ENCODE measurements at places on chromosomes 4 and X.
A peak's percentile ranks its signal among the peaks of the same experiment; 100 is the strongest.

- DNase-seq: no peak
Measured at GRCh38 chr4:135065366-135065765, 863.8 kb upstream of the PABPC4L start.

DNA sequence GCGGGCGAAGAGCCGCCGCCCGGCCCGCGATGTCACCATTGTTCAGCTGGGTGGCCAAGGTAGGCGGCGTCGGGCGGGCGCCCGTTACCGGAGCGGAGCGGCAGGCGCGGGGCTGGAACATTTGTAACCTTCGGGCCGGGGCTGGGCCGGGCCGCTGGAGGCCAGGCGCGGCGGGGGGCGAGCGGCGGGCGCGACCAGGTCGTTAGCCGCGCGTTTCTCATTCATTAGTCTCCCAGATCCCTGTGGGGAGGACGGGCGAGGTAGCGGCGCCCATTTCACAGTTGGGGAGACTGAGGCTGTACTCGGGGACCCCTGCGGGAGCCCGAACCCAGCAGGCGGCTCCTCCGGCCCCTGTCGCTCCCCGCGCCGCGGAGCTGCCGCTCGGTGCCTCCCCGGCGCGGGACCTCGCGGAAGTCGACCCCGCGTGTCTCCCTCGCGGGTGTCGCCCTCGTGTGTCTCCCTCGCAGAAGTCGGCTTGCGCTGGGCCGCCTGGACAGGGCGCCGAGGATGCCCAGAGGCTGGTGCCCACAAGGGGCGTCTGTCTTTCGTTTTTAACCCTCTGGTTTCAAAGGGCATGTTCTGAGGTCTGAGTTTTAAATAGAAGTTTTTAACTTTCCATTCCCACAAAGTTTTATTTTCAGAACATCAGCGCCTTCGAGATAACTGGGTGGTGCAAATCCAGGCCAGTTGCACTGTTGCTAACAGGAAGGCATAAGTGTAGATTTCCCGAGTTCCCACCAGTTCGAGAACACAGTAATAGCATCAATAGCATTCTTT, 17.5 kb downstream of the PTTG2 start:
- DNase-seq: peak; percentile 67

DNA sequence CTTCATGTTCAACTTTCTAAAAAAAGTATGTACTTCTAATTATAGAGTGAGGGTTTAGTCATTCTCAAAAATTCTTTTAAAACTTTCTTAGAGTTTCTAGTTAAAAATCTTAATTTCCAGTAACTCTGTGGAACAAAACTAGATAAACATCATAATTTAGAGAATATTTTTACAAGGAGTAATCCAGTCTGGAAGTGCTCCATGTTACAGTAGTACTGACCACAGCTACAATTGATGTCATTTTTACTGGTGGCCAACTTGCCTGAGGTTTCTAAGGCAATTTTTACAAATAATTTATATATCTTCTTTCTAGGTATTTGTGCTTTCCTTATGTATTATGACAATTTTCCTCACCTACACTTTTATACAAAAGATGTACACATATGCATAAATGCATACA, 490.4 kb downstream of the CENPC start:
- DNase-seq: no peak

DNA sequence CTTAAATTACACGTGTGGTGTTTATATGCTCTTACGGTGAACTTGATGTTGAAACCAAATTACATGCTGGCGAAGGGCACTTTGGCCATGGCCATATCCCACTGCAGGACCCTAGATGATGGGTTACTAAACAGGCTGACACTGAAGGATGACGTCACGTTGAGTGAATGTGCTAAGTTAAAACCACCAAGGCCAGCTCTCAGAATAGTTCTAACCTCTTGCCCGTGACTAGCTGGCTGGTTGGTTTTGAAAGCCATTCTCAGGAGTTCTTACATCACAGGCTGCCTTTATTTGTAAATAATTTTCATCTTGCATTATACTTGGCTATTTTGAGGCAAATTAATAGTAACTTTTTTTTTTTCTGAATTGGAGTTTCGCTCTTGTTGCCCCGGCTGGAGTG, 41.3 kb upstream of the PHEX start:
- DNase-seq: no peak

GRCh38 chr4:79578606-79579005, 170.6 kb upstream of the GK2 start:
- no peak for DNase-seq

DNA sequence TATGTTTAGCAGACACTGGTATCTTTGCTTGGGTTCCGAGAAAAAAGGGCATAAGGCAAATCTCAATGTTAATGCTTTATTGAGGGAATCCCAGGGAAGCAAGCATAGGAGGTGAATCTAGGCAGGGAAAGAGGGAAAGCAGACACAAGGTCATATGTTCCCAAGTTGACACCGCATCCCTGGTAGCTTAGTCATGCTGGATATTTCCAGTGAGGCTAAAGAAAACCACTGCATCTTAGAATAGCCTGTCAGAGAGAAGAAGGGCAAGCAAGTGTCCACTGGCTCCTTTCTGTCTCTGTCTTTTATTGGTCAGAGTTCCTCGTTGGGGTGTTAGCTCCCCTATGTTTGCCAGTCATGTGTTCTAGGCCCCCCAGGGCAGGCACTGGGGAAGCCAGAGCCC, 104.7 kb downstream of the NKX6-1 start:
- no peak for DNase-seq

DNA sequence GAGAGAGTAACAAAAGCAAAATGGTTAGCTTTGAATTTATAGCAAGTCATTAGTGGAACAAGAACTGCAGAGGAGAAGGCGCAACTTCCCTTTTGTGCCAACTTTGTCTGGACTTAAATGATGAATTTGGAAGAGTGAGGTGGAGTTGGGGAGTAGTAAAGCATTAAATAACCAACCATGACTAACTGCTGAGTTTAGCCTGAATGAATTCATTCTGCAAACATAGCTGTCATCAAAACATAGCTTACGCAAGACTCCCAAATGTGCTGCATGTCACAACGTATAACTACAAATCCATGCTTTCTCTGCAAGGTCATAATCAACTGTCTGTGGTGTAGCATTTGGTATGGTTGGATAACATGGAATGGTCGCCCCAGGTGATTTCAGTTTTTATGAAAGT, 75.9 kb upstream of the RPL34 start:
- no peak for DNase-seq

DNA sequence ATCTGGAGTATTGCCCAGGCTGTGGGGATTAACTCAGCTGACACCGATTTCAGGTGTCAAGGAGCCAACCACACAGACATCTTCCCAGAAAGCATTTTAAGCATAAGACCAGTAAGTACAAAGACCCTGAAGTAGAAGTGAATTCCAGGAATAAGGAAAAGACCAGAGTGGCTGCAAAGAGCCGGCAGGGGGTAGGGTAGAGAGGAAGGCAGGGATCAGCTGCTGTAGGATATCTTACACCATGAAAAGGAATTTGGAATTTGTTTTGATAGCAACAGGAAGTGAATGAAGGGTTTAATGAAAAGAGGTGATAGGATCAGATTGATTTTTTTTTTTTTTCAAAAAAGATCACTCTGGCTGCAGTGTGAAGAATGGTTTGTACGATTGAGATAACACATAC, 113.6 kb upstream of the PPARGC1A start:
- no peak for DNase-seq

DNA sequence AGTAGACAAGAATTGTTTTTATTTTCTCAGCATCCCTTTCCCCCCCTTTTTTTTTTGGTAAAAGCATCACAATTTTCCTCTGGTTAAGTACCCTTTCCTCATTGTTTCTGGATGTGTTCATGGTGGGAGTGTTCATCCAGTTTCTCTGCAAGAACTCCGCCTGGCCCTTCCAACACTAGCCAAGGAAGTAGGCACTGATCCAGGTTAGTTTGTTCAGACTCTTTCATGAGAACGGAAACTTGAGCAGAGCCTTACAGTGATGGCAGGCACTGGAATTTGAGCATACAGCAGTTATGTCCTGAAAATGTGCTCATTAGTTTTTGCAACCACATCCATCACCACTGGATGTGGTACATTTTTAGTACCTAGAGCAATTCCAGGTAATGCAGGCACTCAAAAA, 336.1 kb upstream of the BOD1L1 start:
- DNase-seq: no peak

- peak; percentile 73 for DNase-seq
Measured at GRCh38 chr4:99462875-99463464, 27.8 kb upstream of the ADH7 start.

DNA sequence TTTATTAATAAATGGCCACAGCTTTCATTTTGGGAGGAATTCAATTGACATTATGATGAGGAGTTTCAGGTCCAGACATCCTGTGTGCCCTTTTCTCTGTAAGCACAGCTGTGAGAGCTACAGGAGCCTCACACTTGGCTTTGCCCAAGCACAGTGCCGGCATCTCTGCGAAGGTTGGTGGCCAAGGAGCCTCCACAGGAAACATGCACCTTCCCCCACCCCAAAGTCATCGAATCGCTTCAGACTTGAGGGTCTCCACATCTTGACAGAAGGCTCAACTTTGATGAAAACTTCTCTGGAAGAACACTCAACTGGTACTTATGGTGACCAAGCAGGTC, 100.0 kb downstream of the SYNPO2 start:
- DNase-seq: no peak

DNA sequence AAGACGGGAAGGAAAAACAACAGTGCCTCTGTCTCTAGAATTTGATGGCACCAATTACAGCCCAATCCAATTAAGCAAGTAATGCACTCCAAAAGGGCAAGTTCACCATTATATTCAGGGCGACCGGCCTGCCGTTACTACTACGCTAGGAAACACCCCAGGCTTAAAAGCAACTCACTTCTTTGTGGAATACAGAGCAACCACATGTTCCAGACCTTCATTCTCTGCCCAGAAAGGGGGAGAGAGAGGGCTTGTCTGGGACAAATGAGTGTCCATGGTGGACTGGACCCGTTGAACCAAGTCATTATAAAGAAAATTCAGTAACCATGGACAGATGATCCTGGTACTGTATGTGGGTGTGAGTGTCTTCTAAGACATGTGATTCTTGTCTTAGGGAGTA, 1.6 kb downstream of the KDR start:
- peak; percentile 8 for DNase-seq

DNA sequence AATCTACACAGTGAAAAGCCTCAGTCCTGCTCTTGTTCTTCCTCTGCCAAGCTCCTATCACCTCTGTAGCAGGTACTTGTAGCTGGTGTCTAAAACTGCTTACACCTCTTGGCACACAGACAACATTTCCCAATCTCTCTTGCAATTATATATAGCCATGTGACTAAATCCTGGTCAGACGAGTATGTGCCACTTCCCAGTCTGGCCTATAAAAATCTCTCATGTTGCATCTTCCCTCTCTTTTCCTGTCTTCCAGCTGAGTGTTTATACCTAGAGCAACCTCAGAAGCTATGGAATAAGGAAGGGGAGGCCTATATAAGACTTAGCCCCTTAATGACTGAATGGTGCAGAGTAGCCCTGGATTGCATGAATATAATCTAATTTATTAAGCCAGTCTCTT, 105.8 kb downstream of the RNF150 start:
- peak; percentile 26 for DNase-seq

DNA sequence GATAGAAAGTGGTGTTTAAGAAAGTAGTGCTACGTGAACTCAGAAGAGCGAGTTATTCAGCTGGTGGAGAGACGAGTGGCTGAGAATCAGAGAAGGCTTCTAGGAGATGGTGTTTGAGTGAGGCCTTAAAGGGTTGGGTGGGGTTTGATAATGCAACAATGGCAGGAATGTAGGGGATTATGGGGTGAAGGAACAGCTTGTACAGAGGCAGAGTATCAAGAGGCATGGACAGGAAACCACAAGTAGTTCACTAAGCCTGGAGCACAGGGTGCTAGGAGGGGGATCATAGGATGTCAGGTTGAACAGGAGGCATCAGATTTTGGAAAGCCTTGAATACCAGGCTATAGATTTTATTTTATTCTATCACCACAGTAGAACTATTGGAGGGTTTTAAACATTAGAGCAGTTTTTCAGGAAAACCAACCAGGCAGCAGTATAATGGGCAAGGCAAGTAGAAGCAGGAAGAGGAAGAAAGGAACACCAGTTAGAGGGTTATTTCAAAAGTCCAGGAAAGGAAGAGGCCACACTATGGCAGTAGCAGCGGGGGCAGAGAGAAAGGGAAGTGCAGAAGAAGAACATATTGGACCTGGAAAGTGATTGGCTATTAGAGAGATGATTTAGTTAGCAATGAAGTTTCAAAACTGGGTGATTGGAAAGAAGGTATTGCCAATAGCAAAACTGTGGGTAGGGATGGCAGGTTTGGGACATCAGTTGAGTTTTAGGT, 99.2 kb downstream of the DOCK11 start:
- no peak for DNase-seq
